ENCODE measurements at places on chromosomes 3 and 15. TPM values are rescaled to one million over a fixed set of nuclear protein-coding genes. Genes with fewer than 3 reads are reported as not detected.

C15orf62 gene
- 1.2 TPM for total RNA-seq

CATSPER2 gene
- 5.6 TPM for total RNA-seq

RBP2 gene
- not detected for total RNA-seq

GRCh38 chr3:61155701-61156292 lies 95.5 kb downstream of the FHIT start:
- H3K4me1 ChIP-seq, result peaks cover 9% of the 10 kb centered on the region
- no peak for DNase-seq
- H3K27me3 ChIP-seq, result no peaks in the 10 kb centered on the region
- no peaks in the 10 kb centered on the region for H3K36me3 ChIP-seq
- no peak overlapping the region for H3K27ac ChIP-seq

- H3K27ac ChIP-seq, result peak overlapping the region; percentile 39
- DNase-seq, result peak; percentile 79
- peaks cover 6% of the 10 kb centered on the region for H3K4me1 ChIP-seq
- no peaks in the 10 kb centered on the region for H3K36me3 ChIP-seq
- H3K27me3 ChIP-seq, result no peaks in the 10 kb centered on the region
These were observed 8.2 kb upstream of the GRIP2 start for GRCh38 chr3:14548321-14548729.

- no peak overlapping the region for H3K4me3 ChIP-seq
- no peak for DNase-seq
- H3K4me1 ChIP-seq, result no peaks in the 10 kb centered on the region
These were observed 128.6 kb downstream of the ABI3BP start for GRCh38 chr3:100864471-100865250.

DNA sequence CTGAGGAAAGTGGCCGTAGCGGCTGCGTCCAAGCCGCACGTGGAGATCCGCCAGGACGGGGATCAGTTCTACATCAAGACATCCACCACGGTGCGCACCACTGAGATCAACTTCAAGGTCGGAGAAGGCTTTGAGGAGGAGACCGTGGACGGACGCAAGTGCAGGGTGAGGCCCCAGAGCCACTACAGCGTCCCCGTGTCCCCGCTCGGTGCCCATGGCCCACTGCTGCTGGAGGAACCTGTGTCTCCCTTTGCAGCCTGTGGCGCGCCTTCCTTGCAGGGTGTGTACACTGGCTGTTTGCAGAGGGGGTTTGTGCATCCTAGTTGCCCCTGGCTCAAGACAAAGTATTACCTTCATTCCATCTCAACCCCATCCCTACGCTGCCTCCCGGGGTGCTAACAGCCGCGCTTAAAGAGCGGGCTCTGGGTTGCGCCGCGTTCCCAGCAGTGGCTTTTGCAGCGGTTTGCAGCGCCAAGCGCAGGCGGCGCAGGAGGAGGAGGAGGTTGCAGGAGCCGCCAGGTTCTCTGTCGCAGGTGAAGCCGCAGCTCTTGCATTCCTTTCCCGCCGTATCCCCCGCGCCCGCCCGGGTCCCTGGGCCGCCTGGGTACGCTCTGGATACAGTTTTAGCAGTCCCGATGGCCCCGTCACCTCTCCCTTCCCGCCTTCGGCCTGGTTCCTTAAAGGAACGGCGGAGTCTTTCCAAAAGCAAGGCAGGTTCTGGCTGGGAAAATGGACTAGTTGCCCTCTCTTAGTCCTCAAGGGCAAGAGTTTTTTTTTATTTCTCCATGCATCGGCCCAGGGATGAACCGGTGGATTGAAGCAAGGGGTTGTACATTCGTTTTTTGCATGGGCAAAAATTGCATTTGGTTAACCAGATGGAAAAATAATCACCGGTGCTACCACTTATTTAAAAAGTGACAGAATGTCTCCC lies 1.2 kb downstream of the CRABP1 start:
- no peak overlapping the region for H3K27ac ChIP-seq
- no peaks in the 10 kb centered on the region for H3K36me3 ChIP-seq
- H3K4me3 ChIP-seq, result no peak overlapping the region
- H3K27me3 ChIP-seq, result no peaks in the 10 kb centered on the region
